ENCODE measurements at places on chromosomes 5 and 9. TPM values are rescaled to one million over a fixed set of nuclear protein-coding genes. Genes with fewer than 3 reads are reported as not detected.

Gene FAM169A
- total RNA-seq = 78.7 TPM

Gene RALGDS
- total RNA-seq = 15.5 TPM

Gene SLC36A3
- not detected for total RNA-seq

Gene PTCH1
- total RNA-seq = 36.9 TPM

Gene BTNL8
- total RNA-seq = 0.85 TPM

Gene IFNA2
- total RNA-seq = not detected

DNA sequence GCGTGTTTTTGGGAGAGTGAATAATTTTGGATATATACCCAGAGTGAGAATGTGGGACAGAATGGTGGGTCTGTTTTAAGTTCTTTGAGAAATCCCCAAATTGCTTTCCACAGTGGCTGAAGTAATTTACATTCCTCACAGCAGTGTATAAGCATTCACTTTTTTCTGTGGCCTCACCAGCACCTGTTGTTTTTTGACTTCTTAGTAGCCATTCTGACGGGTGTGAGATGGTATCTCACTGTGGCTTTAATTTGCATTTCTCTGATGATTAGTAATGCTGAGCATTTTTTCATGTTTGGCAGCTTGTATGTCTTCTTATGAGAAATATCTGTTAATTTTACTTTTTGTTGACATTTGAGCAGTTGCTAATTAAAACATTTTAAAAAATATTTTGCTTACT, 9.4 kb upstream of the SPATA31D1 start:
- H3K4me3 ChIP-seq = no peak overlapping the region
- no peaks in the 10 kb centered on the region for H3K36me3 ChIP-seq
- H3K27ac ChIP-seq = no peak overlapping the region
- no peak for DNase-seq
- H3K4me1 ChIP-seq = no peaks in the 10 kb centered on the region

Gene GAPT
- not detected for total RNA-seq

Data from GM23338 (cell line).